AG09319 (cell line): ENCODE measurements at places on chromosomes 5 and 9.

- DNase-seq, result peak; percentile 8
Measured at GRCh38 chr5:154519359-154519758, 41.3 kb upstream of the HAND1 start.

GRCh38 chr9:122138560-122139268, 20.9 kb downstream of the NDUFA8 start:
- DNase-seq, result no peak

GRCh38 chr5:157469073-157469472, 9.1 kb downstream of the NIPAL4 start:
- DNase-seq, result no peak

DNA sequence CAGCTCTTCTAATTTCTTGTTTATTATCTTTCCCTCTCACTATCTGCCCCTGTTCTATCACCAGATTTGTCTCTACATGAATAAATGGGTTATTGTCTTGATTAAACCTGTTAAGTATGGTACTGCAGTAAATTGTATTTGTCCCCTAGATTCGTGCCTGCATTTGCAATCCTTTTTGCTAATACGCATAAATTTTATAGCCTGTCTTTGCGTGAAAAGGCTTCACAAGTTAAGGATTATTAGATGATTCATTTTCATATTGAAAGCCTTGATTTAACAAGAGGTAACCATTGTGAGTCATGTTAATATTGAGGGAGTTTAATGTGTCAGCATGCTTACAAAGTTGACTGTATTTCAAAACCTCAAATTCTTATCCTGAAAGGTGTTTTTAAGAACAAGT, 204.6 kb downstream of the PCSK1 start:
- no peak for DNase-seq

DNA sequence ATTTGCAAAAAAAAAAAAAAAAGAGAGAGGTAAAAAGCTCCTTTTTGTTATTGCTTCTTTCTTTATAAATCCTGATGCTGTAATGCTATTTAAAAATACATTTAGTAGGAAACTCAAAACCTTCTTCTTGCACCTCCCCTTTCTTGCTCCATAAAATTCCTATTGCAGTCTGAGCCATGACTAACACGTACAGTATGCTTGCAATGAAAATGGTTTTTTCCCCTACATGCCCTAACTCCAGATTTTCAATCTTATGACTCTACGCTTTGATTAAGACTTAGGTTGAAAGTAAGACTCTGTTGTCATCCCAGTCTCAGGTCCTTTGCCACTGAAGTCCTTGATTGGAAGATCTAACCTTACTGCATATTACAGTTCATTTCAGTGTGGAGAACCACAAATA, 23.9 kb downstream of the FGF10 start:
- no peak for DNase-seq

- DNase-seq, result no peak
Measured at GRCh38 chr5:3118340-3118739, 366.9 kb upstream of the IRX2 start.

DNA sequence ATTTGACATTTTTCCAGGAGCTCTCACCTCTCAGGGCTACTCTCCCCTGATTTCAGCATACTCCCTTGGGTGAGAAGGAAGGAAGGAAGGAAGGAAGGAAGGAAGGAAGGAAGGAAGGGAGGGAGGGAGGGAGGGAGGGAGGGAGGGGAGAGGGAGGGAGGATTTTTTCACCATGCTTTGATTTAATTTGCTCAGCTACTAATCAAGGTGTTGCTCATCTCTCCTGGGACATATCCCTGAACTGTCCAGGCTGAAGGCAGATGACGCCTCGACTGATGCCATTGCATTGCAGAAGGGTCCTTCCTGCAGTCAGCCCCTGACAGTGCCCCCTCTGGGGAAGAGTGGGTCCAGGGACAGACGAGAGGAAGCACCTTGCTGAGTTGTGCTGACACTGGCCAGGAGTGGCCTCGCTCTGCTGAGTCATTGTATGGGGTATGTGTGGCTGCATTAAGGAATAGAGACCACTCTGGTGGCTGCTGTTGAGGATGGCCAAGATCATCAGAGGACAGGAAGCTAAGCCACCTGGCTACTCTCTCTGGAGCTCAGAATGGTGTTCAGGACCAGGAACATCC, 43.6 kb upstream of the CRB2 start:
- no peak for DNase-seq

DNA sequence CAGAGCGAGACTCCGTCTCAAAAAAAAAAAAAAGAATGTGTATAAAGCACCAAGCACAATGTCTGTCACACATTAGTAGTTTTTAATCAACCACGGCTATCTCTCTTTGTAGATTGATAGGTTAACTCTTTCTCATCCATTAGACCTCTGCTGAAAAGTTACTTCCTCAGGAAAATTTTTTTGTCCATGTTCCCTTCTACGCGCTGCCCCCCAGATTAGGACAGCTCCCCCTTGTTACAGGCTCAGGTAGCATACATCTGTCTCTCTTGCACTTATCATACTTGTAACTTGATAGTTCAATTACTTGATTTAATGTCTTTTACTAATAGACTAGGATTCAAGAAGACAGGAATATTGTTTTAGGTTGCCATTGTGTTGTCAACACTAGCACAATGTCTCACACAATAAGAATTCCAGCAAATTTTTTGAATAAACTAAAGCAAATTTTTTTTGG, 1.5 kb downstream of the SPDL1 start:
- no peak for DNase-seq

DNA sequence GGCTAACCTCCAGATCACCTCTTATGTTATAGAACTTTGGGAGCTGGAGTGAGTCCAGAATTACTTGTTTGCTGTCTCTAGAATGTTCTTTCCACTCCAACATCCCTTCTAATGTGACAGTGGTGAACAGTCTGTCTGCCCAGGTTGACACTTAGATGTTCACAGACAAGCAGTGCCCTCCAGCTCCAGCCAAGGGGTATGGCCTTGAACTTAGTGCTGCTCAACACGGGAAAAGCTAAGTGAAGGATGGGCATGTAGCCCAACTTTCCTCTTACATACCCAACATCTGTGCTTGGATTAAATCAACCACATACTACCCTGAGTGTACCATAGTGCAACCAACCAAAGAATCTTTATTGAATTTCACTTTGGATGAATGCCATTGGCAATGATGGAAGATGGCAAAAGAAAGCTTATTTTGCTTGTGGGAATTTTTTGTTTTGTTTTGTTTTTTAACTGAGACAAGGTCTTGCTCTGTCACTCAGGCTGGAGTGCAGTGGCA, 201.2 kb downstream of the NXNL2 start:
- no peak for DNase-seq

GRCh38 chr9:1046639-1047572, 3.3 kb upstream of the DMRT2 start:
- no peak for DNase-seq

- DNase-seq, result no peak
Measured at GRCh38 chr9:2228132-2228531, 213.0 kb downstream of the SMARCA2 start.

GRCh38 chr5:103851091-103851490, 288.5 kb upstream of the NUDT12 start:
- DNase-seq, result no peak

DNA sequence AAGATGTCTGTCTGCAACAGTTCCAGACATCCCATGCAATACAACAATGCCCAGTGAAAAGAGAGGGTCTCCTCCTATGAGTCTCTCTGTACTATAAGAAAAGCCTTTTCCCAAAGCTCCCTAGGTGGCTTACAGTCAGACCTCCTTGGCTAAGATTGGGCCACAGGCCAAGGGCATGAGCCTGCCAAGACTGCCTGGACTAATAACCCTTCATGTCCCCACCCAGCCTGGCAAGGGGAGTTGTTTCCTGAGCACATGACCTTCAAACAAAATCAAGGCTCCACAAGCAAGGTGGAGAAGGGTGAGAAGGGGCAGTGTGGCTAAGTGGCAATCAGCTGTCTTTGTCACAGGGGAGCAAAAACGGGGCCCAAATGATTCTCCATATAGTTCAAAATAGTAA, 75.6 kb upstream of the ZSWIM6 start:
- peak; percentile 15 for DNase-seq

DNA sequence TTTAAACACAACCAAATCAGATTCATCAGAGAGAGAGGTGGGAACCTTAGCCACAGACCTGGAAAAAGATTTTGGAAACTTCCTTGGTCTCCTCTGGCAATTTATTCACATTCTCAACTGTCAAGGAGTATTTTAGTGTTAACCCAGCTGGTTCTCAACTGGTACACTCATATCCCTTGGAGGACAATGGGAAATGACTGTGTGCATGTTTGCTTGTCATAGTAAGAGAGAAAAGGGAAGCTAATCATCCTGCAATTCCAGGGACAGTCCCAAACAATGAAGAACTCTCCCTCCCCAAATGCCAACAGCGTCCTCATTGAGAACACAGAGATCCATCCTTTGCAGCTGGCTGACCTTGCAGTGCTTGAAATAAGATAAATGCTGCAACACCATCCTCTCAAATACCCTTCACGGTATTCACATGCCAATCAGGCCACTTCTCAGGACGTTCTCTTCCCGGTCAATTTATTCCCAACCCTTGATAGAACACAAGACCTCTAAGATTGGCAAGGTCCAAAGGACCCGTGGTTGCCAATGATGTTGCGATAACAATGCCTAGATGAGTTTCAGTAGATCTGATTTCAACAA, 75.5 kb downstream of the EPB41L4B start:
- no peak for DNase-seq

- DNase-seq, result peak; percentile 95
Measured at GRCh38 chr9:128098297-128099230, 29.0 kb downstream of the PTGES2 start.

- no peak for DNase-seq
Measured at GRCh38 chr5:177304392-177305119, 957 bp downstream of the PRELID1 start.
